ENCODE measurements at places on chromosomes 3 and 15.

DNA sequence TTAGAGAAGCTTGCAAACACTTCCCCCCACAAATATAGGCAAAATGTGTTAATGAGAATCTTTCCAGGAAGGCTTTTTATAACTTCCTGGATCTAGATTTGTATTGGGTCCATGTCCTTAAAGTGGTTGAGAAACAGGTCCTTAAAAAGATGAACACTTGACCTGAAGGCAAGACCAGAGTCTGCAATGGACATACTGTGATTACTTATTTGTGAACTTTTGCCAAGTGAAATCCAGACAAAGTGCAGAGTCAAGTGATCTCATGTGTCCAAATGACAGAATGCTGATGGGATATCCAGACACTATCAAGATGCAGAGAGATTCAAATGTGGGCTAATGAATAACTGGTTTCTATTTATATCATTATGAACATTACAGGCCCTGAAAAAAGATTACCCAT, 43.8 kb downstream of the FRMD4B start:
- DNase-seq: no peak

DNA sequence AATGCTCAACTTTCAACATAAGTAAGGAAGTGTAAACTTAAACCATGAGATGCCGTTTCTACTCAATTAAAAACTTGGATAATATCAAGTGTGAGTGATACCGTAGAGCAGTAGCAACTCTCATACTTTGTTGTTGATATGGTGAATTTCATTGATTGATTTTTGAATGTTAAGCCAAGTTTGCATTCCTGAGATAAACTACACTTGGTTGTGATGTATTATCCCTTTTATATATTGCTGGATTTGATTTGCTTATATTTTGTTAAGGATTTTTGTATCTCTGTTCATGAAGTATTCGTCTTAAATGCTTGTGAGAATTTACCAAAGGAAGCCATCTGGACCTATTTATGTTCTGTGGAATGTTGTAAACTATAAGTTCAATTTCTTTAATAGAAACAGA, 21.7 kb downstream of the SLMAP start:
- no peak for DNase-seq

DNA sequence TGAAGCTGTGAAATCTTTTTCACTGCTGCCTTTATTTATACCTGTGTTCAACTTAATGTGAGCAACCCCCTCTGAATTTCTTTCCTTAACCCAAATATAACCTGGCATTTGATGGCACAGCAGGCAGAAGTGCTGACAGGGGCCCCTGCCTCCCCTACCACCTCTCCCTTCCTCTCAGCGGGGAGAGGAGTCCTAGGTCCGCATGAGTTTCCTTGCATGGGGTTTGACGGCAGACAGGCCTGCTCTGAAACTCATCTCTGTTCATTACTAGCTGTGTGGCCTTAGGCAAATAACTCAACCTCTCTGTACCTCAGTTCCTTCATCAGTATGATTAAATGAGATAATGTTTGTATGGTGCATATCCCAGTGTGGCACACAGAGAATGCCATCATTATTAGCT, 79.7 kb downstream of the SEC22A start:
- DNase-seq: no peak

GRCh38 chr3:74515451-74515850, 99.0 kb downstream of the CNTN3 start:
- no peak for DNase-seq

GRCh38 chr3:194560047-194560446, 73.2 kb downstream of the TMEM44 start:
- DNase-seq: no peak

- no peak for DNase-seq
Measured at GRCh38 chr3:127959041-127959440, 44.0 kb downstream of the KBTBD12 start.

DNA sequence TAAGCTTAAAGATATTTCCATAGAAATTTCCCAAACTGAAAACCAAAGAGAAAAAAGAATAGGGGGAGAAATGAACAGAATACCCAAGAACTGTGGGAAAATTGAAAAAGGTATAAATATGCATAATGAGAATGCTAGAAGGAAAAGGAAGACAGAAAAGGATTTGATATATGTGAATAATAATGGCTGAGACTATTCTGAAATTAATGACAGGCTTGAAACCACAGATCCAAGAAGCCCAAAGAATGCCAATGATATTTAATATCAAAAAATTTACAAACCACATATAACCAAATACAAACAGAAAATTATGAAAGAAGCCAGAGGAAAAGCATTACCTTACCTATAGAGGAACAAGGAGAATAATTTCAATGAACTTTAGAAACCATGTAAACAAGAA, 153.0 kb downstream of the ANXA2 start:
- no peak for DNase-seq
